ENCODE measurements at places on chromosomes 3 and 15. TPM values are rescaled to one million over a fixed set of nuclear protein-coding genes. Genes with fewer than 3 reads are reported as not detected.

- H3K36me3 ChIP-seq: no peaks in the 10 kb centered on the region
- peaks cover 36% of the 10 kb centered on the region for H3K4me1 ChIP-seq
- H3K27ac ChIP-seq: no peak overlapping the region
- H3K27me3 ChIP-seq: no peaks in the 10 kb centered on the region
These were observed 661.2 kb upstream of the NR2F2 start for GRCh38 chr15:95669146-95669922.

The SRGAP3 gene
- total RNA-seq: 58.4 TPM

DNA sequence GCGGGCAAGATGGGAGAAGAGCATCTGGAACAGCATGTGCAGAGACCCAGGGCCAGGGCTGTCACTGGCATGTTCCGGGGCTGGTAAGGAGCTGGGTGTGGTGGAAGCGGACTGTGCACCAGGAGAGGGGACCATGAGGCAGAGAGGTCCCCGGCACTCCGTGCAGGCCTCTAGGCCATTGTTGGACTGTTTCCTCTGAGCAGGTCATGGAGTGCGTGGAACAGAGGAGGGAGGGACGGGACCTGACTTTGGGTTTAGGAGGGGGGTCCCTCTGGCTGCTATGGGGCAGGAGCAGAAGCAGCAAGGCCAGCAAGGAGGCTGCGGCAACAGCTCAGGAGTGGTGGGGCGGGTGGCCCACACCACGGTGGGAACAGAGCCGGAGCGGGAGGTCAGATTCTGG, 47.1 kb downstream of the TPRA1 start:
- no peak overlapping the region for H3K27ac ChIP-seq
- no peaks in the 10 kb centered on the region for H3K27me3 ChIP-seq
- H3K4me3 ChIP-seq: no peak overlapping the region
- H3K4me1 ChIP-seq: peaks cover 25% of the 10 kb centered on the region
- DNase-seq: no peak
- H3K36me3 ChIP-seq: no peaks in the 10 kb centered on the region

- no peaks in the 10 kb centered on the region for H3K27me3 ChIP-seq
- DNase-seq: no peak
- H3K27ac ChIP-seq: no peak overlapping the region
- no peak overlapping the region for H3K4me3 ChIP-seq
These were observed 3.7 kb downstream of the C3orf18 start for GRCh38 chr3:50563867-50564266.

DNA sequence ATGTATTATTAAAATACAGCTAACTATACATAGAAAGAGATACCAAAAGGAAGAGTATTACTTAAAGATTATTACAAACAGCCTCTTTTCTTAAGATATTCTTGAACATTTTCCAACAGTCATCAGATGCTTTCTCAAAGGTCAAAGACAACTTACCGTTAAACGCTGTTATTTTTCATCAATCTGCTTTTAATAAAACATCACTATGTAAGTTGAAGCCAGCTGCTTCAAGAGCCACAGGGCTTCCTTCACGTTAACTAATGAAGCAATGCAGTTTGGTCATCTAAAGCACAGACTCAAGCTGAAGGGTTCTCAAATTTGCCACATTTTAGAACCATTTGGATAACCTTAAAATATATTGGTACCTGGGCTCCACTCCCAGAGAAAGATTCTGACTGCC, 578.8 kb downstream of the ROBO2 start:
- H3K36me3 ChIP-seq: peaks cover 3% of the 10 kb centered on the region
- H3K27me3 ChIP-seq: no peaks in the 10 kb centered on the region
- H3K4me1 ChIP-seq: no peaks in the 10 kb centered on the region
- H3K4me3 ChIP-seq: no peak overlapping the region

- no peak for DNase-seq
- H3K36me3 ChIP-seq: no peaks in the 10 kb centered on the region
- H3K4me1 ChIP-seq: peaks cover 1% of the 10 kb centered on the region
These were observed 30.6 kb upstream of the MECOM start for GRCh38 chr3:169694117-169694516.

The OXTR gene
- 7.9 TPM for total RNA-seq

- DNase-seq: no peak
- H3K27me3 ChIP-seq: peaks cover under 1% of the 10 kb centered on the region
- H3K27ac ChIP-seq: no peak overlapping the region
These were observed 5.3 kb downstream of the PLEKHO2 start for GRCh38 chr15:64847016-64847415.

The CILP gene
- total RNA-seq: 0.14 TPM

The NANOGP8 gene
- total RNA-seq: 0.34 TPM

DNA sequence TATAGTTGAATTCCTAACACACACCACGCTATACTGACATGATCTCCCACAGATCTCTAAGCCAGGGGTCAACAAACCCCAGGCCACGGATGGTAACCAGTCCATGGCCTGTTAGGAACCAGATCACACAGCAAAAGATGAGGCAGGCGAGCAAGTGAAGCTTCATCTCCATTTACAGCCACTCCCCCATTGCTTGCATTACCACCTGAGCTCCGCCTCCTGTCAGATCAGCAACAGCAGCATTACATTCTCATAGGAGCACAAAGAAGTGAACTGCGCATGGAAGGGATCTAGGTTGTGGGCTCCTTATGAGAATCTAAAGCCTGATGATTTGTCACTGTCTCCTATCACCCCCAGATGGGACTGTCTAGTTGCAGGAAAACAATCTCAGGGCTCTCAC, 2.7 kb downstream of the PDCD7 start:
- no peak for DNase-seq
- peaks cover 28% of the 10 kb centered on the region for H3K4me1 ChIP-seq
- H3K4me3 ChIP-seq: peak overlapping the region; percentile 72

The PLIN1 gene
- 0.73 TPM for total RNA-seq

GRCh38 chr3:154971771-154972326, 108.3 kb upstream of the MME start:
- no peak overlapping the region for H3K4me3 ChIP-seq
- no peak for DNase-seq
- H3K27ac ChIP-seq: no peak overlapping the region
- H3K4me1 ChIP-seq: no peaks in the 10 kb centered on the region
- H3K27me3 ChIP-seq: no peaks in the 10 kb centered on the region

DNA sequence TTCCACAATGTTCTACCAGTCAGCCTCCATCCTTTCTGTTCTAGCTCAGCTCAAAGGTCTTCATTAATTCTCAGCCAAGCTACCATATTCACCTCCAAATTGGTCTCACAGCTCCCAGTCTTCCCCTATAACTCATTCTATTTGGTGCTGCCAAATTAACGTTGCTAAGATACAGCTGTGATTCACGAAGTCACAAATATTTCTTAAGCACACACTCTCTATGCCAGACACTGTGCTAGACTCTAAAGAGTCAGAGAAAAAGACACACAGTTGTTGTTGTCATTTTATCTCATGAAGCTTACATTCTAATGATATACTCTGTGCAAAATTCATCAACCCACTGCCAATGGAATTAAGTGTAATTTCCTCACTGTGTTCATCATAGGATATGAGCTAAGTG, 102.8 kb downstream of the FRMD5 start:
- no peak overlapping the region for H3K4me3 ChIP-seq
- H3K27ac ChIP-seq: no peak overlapping the region
- peaks cover 3% of the 10 kb centered on the region for H3K4me1 ChIP-seq
- no peak for DNase-seq

DNA sequence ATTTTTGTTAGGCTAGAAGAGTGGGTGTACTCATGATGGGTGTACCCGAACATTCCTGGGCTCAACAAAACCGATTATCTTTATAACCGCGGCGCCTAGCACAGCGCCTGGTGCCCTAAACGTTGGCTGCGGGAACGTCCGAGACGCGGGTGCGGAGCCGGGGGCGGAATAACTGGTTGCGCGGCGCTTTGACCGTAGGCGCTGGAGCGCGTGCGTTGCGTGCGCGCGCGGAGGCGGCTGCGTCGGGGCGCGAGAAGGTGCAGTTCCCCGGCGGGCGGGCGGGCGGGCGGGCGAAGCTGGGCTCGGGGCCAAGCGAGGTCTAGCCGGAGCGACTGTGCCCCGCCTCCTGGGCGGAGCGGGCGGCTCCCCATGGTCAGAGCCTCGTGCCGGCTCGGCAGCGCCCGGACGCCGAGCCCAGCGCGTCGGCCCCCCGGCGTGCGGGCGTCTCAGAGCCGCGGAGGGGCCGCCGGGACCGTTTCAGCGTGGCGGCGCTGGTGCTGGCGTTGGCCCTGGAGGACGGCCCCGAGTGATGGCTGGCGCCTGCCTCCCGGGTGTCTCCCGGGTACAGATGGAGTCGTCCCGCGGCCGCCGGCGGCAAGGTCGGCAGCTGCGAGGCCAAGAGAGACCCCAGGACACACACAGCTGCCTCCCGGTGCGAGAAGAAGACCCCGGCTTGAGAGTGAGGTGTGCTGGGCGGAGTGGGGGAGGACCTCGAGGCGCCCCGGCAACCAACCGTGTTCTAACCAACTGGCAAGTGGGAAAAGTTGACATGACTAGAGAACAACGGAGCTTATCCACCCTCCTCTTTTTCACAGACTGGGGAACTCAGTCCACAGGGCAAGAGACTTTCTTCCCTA, at the start of gene PLAAT1:
Gene PLAAT1, plus strand, starts transcription at position 373 of the 857 bp plus-strand sequence. CDS start 14,429 bp downstream, outside the sequence.
- peak; percentile 57 for DNase-seq
- no peaks in the 10 kb centered on the region for H3K36me3 ChIP-seq
- H3K4me3 ChIP-seq: peak within 1 kb of the TSS; percentile 90
- no peak within 1 kb of the TSS for H3K27ac ChIP-seq

GRCh38 chr3:17090280-17090983, 205.7 kb downstream of the PLCL2 start:
- peaks cover 9% of the 10 kb centered on the region for H3K36me3 ChIP-seq
- no peaks in the 10 kb centered on the region for H3K4me1 ChIP-seq
- H3K27me3 ChIP-seq: no peaks in the 10 kb centered on the region
- DNase-seq: no peak

The CCDC33 gene
- 15.1 TPM for total RNA-seq

GRCh38 chr3:114848082-114848481, 299.0 kb downstream of the ZBTB20 start:
- no peaks in the 10 kb centered on the region for H3K4me1 ChIP-seq
- H3K27ac ChIP-seq: no peak overlapping the region
- H3K4me3 ChIP-seq: no peak overlapping the region

DNA sequence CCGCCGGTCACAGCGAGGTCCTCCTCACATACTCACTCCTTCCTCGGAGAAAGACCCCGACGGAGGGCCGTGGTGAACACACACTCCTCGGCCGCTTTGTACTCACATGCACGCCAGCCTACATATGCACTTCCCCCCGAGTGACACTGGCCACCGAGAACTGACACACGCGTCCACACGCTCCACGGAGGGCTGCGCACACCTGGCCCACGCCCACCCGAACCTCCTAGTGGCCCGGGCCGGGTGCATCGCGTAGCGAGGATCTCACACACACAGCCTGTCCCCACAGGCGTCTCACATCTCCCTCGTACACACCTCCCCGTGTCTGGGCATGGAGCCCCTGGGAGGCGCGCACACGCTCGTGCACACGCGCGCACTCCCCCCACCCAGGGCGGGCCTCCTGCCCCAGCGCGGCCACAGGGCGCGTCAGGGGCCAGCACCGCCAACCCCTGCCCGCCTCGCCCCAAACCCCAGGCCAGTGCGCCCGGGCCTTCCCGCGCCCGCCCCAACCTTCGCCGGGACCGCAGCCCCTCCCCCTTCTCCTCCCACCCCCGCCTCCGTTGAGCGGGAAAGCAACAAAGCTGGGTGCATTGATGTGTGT, 411 bp upstream of the C3orf70 start:
- no peaks in the 10 kb centered on the region for H3K36me3 ChIP-seq
- H3K4me3 ChIP-seq: peak overlapping the region; percentile 91

The TLR9 gene
- total RNA-seq: not detected

DNA sequence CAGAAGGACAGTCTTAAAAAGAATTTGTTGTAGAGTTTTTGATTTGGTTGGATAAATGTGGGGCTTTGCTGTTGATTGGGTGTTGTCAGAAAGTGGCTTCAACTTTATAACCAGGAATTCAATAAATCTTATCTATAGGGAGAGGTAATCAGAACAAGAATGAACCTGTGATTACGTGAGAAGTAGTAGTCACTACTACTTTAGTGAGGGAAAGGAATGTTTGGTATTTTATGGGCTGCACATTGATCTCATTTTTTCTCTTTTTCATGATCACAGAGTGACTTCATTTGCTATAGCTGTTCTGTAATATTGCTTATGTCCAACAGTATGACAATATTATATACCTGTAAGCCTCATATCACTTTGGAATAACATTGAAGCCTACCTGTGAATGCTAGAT, 485.2 kb upstream of the BCHE start:
- no peak overlapping the region for H3K27ac ChIP-seq
- no peak overlapping the region for H3K4me3 ChIP-seq
- no peaks in the 10 kb centered on the region for H3K27me3 ChIP-seq
- no peaks in the 10 kb centered on the region for H3K36me3 ChIP-seq
- DNase-seq: no peak

DNA sequence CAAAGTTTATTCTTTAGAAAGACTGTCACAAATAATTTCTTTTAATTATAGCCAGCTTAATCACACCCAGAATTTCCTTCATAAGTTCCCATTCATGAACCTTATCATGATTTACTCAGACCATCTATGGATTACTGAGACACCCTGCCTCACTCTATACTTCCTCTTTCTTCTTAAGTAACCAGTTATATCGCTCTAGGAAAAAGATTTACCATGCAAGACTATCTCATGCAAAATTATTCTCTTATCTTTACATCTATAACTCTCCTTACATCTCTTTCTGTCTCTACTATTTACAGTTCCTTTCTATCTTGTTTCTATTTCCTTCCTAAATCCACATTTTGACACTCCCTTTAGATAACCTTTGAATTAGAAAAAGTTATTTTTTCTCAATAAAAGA, 316.8 kb downstream of the POLQ start:
- no peak overlapping the region for H3K27ac ChIP-seq
- no peaks in the 10 kb centered on the region for H3K27me3 ChIP-seq
- DNase-seq: no peak
- H3K36me3 ChIP-seq: no peaks in the 10 kb centered on the region
- no peaks in the 10 kb centered on the region for H3K4me1 ChIP-seq

- no peak for DNase-seq
- H3K27me3 ChIP-seq: no peaks in the 10 kb centered on the region
- H3K4me1 ChIP-seq: peaks cover 12% of the 10 kb centered on the region
- no peaks in the 10 kb centered on the region for H3K36me3 ChIP-seq
- no peak overlapping the region for H3K27ac ChIP-seq
- H3K4me3 ChIP-seq: no peak overlapping the region
These were observed 24.8 kb upstream of the SLMAP start for GRCh38 chr3:57731311-57731710.

All from neural crest cell (in vitro differentiated cells).